ENCODE measurements at places on chromosomes 5 and 9. TPM values are rescaled to one million over a fixed set of nuclear protein-coding genes. Genes with fewer than 3 reads are reported as not detected.

SH3TC2 gene
- 0.26 TPM for total RNA-seq

CORO2A gene
- total RNA-seq, result under 0.01 TPM

DMXL1 gene
- total RNA-seq, result 59.5 TPM

CCDC152 gene
- 1.5 TPM for total RNA-seq

TTF1 gene
- total RNA-seq, result 6.9 TPM

OR2S2 gene
- 0.17 TPM for total RNA-seq

SOX30 gene
- under 0.01 TPM for total RNA-seq

SPINK13 gene
- not detected for total RNA-seq

DRD1 gene
- 2.6 TPM for total RNA-seq

PCDHGB7 gene
- total RNA-seq, result 13.6 TPM

OMD gene
- 0.17 TPM for total RNA-seq

C9orf50 gene
- 0.17 TPM for total RNA-seq

C9 gene
- under 0.01 TPM for total RNA-seq

C5 gene
- 7.3 TPM for total RNA-seq

SMIM33 gene
- total RNA-seq, result not detected

OGN gene
- 1.3 TPM for total RNA-seq

KIF20A gene
- 23.8 TPM for total RNA-seq

FAM53C gene
- 44.9 TPM for total RNA-seq

GGTA1 gene
- under 0.01 TPM for total RNA-seq

INSL6 gene
- total RNA-seq, result not detected

MARCOL gene
- not detected for total RNA-seq

CDC20B gene
- total RNA-seq, result not detected

LCN15 gene
- total RNA-seq, result not detected

UIMC1 gene
- total RNA-seq, result 36.2 TPM

LCN12 gene
- not detected for total RNA-seq

IFNA13 gene
- not detected for total RNA-seq

PPIC gene
- 70.1 TPM for total RNA-seq

ANKRD55 gene
- under 0.01 TPM for total RNA-seq

LRRC14B gene
- total RNA-seq, result not detected

DCAF10 gene
- 26.6 TPM for total RNA-seq

FABP6 gene
- total RNA-seq, result not detected

OBP2B gene
- total RNA-seq, result not detected

CSF2 gene
- 0.51 TPM for total RNA-seq

GAS1 gene
- total RNA-seq, result 7.4 TPM

STOML2 gene
- total RNA-seq, result 178 TPM

MORN5 gene
- 0.51 TPM for total RNA-seq

RASGRF2 gene
- 12.1 TPM for total RNA-seq

LIFR gene
- total RNA-seq, result 65.1 TPM

SLC34A1 gene
- total RNA-seq, result not detected

POU5F2 gene
- 0.51 TPM for total RNA-seq

ORM1 gene
- total RNA-seq, result not detected

ACTBL2 gene
- total RNA-seq, result under 0.01 TPM

RNF20 gene
- total RNA-seq, result 29.6 TPM
